ENCODE measurements at places on chromosomes 13 and 19.

DNA sequence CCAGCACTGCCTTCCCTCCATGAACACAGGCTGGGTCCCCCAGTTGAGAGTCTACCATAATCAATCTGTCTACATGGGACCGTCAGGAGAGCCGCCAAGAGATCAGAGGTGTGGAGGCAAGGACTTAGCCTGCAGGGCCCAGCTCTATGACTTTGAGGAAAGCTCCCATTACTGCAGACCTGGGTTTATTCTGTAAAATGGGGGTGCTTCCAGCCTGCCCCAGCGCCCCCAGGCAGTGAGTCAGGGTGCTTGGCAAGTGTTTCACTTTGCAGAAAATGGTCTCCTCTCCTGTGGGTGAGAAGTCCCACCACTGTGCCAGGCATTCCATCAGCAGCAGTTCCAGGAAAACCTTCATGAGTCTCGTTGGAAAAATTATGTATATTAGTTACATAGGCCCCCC is 75.5 kb upstream of the VSTM2B start:
- DNase-seq, result no peak

DNA sequence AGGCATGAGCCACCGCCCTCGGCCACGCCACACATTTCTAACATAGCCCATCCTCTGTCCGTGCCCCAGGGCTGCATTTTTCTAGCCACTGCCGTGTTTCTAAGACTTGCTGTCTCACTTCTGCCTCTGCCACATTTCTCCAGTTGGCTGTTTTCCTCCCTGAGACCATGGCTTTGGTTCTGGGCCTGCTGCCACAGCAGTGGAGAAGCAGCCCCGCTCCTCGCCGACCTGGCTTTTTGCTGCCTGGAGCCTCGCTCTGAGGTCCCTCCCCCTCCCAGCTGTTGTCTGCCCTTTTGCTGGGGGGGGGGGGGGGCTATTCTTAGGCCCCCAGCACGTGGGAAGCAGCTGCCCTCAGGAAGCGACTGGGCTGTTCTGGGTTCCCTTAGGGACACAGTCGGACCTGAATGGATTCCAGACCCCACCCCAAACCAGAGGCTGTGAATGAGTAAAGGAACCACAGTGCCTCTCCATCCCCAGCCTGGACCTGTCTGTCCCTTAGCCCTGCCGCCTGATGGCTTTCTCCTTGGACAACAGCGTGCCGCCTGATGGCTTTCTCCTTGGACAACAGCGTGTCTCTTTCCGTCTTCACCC is 3.3 kb downstream of the GYS1 start:
- no peak for DNase-seq

DNA sequence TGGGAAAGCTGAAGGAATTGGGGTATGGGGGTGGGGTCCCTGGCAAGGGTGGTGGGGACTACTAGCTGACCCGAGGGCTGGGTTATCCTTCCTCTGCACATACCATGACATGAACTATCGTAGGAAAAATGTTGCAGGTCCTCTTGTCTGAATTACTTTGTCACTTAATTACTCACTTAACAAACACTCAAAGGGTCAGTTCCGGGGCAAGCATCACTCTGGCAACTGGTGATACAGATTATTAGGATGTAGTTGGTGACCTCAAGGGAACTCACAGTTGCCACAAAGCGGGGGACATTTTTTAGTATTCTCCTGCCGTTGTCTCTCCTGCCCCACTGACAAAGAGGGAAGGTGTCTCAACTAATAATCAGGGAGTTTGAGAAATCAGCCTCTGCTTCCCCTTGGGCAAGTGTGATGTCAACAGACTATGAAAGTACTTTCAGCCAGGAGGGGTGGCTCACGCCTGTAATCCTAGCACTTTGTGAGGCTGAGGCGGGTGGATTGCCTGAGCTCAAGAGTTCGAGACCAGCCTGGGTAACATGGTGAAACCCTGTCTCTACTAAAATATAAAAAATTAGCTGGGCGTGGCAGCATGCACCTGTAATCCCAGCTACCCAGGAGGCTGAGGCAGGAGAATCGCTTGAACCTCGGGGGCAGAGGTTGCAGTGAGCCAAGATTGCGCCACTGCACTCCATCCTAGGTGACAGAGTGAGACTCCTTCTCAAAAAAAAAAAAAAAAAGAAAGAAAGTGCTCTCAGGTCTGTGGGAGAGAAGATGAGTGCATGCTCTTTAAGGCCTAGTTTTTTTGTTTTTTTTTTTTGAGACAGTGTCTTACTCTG is 10.3 kb downstream of the DNAJB1 start:
- peak; percentile 21 for DNase-seq

- DNase-seq, result no peak
These were observed 7.9 kb downstream of the SYDE1 start for GRCh38 chr19:15115080-15115479.

GRCh38 chr13:56515441-56515840 is 625.3 kb upstream of the PRR20A start:
- DNase-seq, result no peak

DNA sequence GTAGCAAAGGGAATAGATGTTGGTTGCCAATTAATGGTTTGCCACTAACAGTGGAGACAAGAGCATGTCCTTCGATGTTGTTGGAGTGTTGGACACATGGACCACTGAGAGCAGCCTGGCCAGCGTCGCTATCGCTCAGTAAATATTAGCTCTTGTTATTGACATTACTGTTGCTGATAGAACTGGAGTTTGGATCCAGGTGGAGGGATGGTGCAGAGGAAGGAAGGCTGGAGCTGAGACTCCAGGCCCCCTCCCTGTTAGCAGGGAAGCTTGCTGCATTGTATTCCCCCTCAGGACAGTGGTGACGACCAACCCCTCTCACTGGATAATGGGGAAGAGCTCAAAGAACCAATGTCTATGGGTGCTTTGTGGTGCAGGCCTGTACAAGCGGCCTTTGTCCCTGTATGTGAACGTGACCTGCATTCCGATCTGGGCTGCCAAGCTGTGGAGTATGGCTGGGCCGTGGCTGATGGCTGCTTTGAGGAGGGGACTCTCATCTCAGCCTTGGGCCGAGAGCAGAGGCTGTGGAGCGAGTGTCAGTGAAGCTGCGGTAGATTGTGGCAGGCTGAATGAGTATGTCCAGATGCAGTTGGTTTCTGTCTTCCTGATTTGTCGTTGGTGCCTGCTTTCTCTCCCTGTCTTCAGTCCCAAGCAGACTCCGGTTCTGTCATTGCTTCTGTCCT is 7.0 kb downstream of the CLASRP start:
- DNase-seq, result no peak

DNA sequence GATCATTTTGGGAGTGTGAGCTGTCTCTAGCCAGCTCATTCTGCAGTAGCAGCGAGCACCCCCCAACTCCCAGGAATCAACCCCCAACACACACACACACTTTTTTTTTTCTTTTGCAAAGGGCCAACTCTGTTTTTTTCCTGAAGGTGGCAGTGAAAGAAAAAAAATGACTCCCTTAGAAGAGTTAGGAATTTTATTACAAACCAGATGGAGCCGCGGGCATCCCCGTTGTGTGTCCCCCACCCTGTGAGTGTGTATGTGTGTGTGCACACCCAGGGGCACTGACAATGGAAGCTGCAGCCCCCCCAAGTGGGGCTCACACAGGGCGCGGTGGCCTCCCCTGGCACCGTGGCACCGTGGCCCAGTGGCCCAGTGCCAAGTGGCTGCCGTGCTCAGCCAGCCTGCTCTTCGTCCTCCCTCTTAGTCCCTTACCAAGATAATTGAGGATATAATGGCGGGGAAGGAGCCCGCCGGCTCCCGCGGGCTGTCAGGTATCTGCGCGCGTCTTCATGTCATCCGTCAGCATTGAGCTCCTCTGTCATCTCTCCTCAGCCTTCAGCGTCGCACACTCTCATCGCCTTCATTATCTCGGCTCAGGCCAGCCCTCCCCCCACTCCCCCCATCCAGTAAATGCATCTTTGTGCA is 314.1 kb downstream of the ZNF536 start:
- DNase-seq, result no peak

DNA sequence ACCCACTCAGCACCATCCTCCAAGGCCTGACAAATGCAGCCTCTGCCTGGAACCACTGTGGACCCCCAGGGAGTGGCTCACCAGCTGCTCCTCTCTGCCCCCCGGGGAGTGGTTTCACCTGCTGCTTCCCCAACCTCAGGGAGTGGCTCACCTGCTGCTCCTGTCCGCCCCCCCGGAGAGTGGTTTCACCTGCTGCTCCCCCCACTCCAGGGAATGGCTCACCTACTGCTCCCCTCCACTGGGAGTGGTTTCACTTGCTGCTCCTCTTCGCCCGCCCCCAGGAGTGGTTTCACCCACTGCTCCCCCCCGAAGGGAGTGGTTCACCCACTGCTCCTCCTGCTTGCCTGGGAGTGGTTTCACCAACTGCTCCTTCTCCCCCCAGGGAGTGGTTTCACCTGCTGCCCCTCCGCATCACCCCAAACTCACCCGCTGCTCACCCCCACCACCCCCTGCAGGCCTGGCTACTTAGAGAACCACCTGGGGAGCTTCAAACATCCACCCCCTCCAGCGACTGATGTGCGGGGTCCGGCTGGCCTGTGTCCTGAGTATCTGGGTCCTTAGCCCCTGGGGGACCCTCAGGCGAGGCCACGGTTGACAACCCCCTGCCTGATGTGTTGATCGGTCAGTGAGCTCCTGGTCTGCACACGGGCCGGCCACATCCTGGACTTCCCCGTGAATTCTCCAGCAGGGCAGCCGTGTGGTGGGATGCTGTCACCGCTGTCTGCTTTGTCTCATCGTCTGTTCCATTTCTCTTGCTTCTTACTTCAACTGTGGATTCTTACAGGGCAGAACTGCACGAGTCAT is 14.6 kb upstream of the TMEM255B start:
- DNase-seq, result no peak

GRCh38 chr19:49927526-49928264 is 1.3 kb upstream of the ATF5 start:
- no peak for DNase-seq

DNA sequence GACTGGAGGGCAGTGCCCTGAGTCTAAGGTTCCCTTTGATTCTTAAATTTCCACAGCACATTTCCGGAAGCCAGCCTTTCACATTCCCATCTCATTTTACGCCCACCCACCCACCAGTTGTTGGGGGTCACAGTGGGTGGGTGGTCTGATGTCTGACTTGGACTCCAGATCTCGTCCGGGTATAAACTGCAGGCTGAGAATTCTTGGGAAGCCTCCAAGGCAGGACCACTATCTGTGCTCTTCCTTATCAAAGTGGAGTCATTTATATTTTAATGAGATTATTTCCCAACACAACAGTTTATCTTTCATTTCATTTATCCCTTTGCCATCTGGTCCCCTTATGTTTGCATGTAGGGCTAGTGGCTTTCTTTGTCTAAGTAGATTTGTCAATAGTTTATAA is 3.6 kb upstream of the FAM124A start:
- no peak for DNase-seq

GRCh38 chr13:106284358-106284757 is 251.1 kb downstream of the EFNB2 start:
- DNase-seq, result no peak

- DNase-seq, result no peak
These were observed 437.4 kb upstream of the SPRY2 start for GRCh38 chr13:80778297-80778696.

DNA sequence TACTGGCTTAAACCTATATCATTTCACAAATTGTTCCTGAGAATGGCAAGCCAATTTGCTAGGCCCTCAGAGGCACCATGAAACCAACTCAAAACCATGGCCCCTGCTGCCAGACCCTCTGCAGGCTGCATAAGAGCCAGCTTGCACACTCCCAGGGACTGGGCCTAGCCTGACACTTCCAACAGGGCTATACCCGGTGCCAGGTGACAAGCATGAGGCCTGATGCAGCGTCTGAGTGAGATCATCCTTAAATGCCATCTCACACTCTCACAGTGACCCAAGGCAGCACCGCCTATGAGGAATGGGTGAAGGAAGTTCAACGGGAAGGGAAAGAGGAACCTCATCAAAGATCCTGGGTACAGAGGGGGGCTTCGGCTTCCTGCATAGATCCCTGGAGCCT is 65.6 kb downstream of the C13orf42 start:
- DNase-seq, result no peak

GRCh38 chr13:96112936-96113335 is 23.0 kb downstream of the HS6ST3 start:
- DNase-seq, result no peak

GRCh38 chr19:34364830-34365462 is at the start of gene GPI:
Gene GPI, plus strand, starts transcription at chr19:34365196. Its CDS starts 71 bp downstream, at chr19:34365267.
- no peak for DNase-seq

DNA sequence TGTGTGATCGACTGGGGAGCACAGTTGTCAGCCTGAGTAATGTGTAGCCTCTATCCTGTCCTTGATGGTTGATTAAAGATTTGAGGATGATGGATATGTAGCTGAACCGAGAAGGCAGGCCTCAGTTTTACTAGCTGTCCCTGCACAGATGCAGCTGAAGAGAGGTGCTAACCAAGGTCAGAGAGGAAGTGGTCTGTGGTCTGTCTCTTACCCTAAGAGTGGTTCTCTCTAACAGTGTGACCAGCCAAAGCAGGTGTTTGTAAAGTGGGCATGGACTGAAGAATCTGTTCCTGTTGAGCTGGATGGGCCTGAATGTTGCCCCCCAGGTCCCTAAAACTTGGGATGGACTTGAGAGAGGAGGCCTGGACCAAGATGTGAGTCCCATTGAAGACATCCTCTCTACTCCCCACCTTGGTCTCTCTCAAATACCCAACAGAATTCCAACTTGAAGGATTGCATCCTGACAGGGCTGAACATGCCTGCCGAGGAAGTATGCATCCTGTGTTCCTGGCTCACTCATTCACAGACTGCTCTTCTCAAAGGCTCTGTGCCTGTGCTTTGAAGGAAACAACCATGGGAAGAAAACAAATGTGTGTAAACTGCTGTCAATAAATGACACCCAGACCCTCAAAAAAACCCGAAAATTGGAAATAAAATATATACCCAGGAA is 223.8 kb downstream of the MAB21L1 start:
- no peak for DNase-seq

- DNase-seq, result no peak
These were observed 1.3 kb upstream of the PNMA8C start for GRCh38 chr19:46429999-46430398.

DNA sequence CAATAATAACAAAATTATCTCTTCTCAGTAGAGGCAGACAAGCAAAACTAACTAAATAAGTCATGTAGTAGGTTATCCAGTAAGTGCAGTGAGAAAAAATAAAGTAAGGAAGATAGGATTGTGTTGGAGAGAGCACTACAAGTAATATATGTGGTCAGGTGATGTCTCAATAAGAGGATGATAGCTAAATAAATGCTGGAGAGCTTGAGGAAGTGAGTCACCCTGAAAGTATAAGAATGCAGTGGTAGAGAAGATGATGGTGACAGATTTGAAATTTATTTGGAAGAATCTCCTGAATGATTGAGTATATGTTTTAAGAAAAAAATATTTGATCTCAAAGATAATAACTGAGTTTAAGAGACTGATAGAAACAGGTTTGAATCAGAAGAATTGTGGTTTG is 152.2 kb upstream of the PRR20A start:
- no peak for DNase-seq

GRCh38 chr13:28531077-28531844 is 36.3 kb upstream of the FLT1 start:
- DNase-seq, result no peak

DNA sequence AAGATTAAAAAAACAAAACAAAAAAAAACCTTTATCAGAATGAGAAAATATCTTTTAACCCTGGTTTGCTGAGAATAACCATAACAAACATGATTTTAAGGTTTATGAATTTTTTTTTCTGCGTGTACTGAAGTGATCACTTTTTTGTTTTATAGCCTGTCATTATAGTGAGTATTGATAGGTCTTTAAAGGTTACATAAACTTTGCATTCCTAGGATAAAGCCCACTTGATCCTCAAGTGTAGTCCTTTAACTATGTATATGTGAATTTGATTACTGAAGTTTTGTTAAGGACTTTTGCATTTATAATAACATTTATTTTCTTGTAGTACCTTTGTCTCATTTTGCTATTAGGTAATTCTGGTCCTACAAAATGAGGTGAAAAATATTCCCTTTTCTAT is 709.8 kb upstream of the PCDH20 start:
- no peak for DNase-seq

GRCh38 chr13:65112531-65112941 is 2117.6 kb downstream of the PCDH9 start:
- no peak for DNase-seq

Measured in GF-D8 (cell line).